RPMI7951 (cell line): ENCODE measurements at places on chromosomes 2 and 18.

DNA sequence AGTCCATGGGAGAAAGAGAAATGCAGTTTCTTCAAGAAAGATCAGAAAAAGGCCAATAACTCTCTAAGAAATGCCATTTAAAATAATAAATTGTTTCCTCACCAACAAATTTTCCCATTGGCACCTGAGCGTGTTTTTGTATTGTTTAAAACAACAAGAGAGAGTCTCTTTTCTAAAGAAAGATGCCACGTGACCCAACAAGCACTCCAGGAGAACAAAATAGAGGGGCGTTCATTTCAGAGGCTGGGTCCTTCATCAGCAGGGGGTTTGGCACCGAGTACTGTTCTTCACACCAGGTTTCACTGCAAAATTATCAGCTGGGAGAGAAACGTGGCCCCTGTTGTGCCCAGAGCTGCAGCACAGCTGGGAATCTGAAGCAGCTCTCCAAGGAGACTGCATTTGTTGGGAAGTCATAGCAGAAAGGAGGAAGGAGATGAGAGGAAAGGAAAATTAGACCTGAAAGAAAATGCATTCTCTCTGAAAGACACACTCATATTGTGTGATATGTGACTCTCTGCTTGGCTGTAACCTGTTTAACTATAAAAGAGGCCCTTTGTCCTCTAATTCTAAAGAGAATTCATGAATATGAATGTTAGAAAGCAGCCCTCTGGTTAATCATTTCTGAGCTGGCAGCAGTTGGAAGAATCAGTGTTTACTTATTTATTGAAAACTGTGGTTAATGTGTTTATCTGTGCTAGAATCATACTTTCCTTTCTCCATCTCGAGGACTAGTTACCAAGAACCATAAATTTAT, 205.3 kb upstream of the CDH20 start:
- no peak for DNase-seq

DNA sequence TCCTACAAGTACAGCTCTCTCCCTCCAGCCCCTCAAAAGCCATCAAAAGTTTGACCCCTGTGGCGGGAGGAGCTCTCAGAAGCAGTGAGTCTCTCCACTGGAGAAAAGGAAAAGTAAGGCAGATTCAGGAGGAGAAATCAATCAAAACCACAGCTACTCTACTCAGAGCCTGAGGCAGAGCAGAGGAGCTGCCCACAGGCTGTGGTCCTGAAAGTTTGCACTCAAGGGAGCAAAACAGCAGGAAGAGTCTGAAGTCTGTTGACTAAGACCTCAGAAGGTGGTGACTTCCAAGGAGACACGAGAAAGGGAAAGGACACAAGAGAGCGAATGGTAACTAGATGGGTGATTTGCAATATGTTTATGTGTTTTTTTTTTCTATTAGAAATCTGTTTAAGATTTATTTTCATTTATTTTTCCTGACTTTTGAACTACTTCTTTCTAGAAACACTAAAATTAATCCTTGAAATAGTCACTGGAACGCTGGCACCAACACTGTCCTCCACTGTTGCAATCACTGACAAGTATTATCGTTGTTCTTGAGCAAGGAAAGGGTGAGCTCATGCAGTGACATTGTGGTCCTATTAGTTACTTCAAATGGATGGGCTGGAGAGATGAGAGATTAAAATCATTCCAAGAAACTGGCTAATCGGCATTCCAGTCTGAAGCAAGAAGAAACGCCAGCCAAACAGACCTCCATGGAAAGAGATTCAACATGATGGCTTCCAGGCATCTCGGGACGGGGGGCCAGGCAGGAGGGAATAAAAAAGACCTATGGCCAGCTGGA, 35.8 kb downstream of the PID1 start:
- DNase-seq = peak; percentile 42

DNA sequence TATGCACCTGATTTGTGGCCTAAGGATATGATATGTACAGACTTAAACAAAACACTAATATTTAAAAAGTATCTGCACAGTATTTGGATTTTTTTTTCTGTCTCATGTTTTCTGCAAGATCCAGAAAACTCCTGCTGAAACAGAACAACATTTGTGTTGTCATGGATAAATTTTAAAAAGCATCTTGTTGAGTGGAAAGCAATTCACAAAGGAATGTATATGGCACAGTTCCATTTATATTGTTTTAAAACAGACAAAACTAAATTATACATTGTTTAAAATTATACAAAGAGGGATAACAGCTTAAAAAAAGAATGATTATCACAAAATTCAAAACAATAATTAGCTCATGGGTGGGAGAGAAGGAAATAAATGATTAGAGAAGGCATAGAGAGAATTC, 193.5 kb downstream of the PPP1R1C start:
- no peak for DNase-seq

GRCh38 chr2:7289697-7290096, 372.5 kb downstream of the RNF144A start:
- no peak for DNase-seq

- no peak for DNase-seq
These were observed 675.1 kb upstream of the SYT4 start for GRCh38 chr18:43952398-43952797.

GRCh38 chr2:240200230-240201051, 60.0 kb upstream of the OTOS start:
- DNase-seq = peak; percentile 30

GRCh38 chr2:61354543-61355197, 116.2 kb downstream of the USP34 start:
- no peak for DNase-seq

- DNase-seq = peak; percentile 95
These were observed 27.7 kb downstream of the SMAD7 start for GRCh38 chr18:48922801-48923730.

DNA sequence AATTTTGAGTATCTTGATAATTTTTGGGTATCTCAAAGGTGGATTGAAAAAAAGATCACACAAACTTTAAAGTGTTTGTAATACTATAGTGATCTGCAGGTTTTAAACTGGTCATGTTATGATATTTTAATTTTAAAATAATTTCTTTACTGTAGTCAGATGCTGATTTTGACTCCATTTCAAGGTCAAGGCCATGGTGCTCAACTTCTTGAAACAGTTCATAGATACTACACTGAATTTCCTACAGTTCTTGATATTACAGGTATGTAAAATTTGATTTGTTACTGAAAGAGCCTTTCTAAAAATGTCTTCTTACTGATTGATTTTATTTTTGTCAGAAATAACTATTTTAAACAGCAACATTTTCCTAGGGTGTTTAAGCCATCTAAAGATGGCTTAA, 33.1 kb upstream of the METAP1D start:
- DNase-seq = no peak

GRCh38 chr2:43102366-43103092, 123.9 kb downstream of the ZFP36L2 start:
- DNase-seq = no peak

- DNase-seq = no peak
These were observed 117.4 kb downstream of the LRATD1 start for GRCh38 chr2:14749884-14750283.

- peak; percentile 87 for DNase-seq
These were observed 94.2 kb upstream of the DLX2 start for GRCh38 chr2:172196768-172197431.

GRCh38 chr2:157509744-157510143, 65.9 kb upstream of the CYTIP start:
- DNase-seq = no peak

DNA sequence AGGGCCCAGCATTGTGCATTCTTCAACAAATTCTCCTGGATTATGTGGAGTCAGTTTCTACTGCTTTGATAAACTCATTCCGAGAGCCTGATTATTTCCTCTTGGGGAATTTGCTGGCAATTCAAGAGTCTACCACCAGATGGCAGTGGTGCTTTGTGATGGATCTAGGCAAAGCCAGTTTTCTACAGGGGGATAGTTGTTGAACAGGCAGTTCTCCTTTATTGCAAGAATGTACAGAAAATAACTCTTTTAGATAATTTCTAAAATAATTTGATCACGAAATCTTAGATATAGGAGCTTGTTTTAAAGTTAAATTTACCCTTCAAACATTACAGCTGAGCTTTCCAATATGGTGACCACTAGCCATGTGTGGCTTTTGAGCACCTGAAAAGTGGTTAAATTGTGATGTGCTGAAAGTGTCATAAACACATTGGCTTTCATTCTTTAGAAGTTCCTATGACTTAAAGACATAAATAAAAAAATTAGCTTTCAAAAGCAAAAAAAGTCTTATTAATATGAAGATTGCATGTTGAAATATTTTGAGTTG, 66.7 kb upstream of the HAAO start:
- DNase-seq = peak; percentile 68

- no peak for DNase-seq
These were observed 5.3 kb downstream of the NGEF start for GRCh38 chr2:233007739-233008138.

GRCh38 chr2:122710049-122710448, 954.6 kb downstream of the TSN start:
- DNase-seq = no peak

DNA sequence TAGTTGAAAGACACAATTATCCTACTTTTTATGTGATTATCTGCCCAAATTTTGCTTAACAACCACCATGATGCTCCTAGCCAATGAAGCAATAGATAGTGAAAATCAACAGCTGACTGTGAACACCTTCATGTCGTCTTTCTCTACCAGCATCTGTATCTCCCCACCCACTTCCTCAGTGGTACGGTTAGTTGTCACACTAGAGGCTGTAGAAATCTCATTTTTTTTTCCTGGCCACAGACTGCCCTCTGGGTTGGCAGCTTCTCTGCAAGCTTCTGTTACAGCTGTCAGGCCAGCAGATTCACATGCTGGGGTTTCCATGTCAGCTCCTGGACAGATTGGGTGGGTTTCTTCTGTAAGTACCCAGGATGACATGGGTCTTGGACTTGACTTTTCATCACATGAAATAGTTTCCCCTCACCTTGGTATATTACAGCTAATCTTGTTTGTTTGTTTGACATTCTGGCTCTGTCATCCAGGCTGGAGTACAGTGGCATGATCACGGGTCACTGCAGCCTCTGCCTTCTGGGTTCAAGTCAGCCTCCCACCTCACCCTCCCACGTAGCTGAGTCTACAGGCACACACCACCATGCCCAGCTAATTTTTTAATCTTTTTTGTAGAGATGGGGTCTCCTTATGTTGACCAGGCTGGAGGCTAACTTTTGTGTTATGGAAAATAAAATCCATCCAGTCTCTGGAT, 24.3 kb downstream of the STAT4 start:
- no peak for DNase-seq

- peak; percentile 81 for DNase-seq
These were observed 58.6 kb downstream of the SP110 start for GRCh38 chr2:230161184-230161583.

DNA sequence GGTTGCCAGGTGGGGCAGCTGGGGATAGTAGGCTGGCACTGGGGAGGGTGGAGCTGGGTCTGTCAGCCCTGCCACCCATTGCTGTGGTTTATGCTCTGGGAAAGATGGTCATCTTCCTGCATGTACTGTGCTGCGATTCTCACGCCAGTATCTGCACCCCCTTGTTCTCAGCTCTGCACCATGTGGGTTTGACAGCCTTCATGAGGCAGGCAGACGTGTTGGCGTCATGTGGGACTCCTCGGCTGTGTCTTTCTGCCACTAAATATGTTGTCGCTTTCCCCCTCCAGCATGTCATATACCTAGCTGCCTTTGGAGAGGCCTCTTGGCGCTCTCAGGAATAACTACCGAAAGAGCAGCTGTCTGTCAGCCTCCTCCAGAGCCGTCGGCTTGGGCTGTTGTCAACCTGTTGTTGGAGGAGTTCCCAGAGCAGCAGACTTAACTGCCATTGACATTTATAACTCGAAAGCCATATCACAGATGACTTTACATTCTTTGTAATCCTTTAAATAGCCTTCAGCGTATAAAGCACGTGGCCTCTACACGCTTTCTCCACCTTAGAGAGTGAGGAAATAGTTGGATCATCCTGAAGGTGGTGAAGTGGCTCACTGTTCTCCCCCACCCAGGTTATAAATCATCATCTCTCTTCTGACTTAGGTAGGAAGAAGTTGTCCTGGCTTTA, 80.4 kb upstream of the MGAT5 start:
- no peak for DNase-seq

GRCh38 chr18:45107425-45107824, 426.7 kb downstream of the SETBP1 start:
- peak; percentile 45 for DNase-seq

DNA sequence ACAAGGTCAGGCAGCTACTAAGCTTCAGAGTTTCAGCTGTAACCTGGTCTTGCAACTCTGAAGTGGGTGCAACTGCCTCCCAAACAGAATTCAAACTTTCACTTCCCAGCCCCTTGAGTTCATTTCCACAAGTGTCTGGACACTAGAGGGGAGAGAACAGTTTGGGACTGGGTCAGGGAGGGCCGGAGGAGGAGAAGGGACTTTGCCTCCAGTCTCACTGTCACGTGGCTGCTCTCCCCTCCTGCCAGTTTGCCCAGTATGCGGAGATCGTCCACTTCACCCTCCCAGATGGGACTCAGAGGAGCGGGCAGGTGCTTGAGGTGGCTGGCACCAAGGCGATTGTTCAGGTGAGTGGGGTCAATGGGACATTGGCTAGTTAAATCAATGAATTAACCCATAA, 20.6 kb upstream of the ANKRD53 start:
- no peak for DNase-seq

DNA sequence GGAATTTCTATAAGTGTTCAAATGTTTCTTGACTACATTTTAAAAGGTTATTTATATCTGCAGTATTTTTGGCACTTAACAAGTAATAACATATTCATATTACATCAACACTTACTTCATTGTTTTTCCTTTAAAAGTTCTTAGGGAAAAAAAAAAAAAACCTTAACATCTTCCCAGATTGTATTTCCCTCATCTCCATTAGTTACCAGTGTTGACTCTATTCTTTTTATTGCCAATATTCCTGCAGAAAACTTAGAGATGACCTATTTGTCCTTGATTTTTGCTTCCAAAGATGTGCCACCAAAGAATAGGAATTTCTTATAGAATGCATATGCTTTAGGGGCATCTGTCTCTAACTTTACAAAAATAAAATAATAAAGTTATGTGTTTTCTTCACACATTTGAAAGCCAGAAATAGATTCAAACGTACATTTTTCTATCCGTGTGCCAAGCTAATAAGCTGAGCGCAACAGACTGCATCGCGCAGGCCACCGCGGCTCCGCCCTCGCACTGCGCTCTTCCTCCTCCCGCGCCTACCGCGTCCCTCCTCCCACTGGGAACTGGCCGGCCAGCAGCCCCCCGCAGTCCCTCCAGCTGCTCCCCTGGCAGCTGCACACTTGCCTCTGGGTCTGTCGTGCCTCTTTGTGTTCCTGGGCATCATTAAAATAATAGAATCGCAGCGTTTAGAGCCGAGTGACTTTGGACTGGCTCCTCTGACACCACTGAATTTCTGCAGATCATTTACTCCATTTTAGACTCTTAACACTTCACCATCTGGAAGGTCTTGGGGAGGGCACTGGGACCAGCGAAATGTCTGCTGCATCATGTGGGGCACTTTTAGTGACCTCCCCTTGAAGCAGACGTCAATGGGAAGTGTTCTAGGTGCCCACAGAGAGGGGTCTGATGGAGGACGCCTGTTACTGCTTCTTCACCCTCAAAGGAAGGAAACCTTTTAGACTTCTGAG, 21.2 kb upstream of the NAB1 start:
- peak; percentile 57 for DNase-seq
